Stimulated activated CD8-positive, alpha-beta memory T cell treated with anti-CD3 and anti-CD28 coated beads, Interleukin-15, amount 100 ng/mL, for 1 hour (primary cell): ENCODE measurements at places on chromosomes 5 and 9.

GRCh38 chr5:95520206-95520605, 34.6 kb downstream of the SKIC3 start:
- DNase-seq = no peak

- no peak for DNase-seq
These were observed 54.5 kb downstream of the ELL2 start for GRCh38 chr5:95907067-95907705.

DNA sequence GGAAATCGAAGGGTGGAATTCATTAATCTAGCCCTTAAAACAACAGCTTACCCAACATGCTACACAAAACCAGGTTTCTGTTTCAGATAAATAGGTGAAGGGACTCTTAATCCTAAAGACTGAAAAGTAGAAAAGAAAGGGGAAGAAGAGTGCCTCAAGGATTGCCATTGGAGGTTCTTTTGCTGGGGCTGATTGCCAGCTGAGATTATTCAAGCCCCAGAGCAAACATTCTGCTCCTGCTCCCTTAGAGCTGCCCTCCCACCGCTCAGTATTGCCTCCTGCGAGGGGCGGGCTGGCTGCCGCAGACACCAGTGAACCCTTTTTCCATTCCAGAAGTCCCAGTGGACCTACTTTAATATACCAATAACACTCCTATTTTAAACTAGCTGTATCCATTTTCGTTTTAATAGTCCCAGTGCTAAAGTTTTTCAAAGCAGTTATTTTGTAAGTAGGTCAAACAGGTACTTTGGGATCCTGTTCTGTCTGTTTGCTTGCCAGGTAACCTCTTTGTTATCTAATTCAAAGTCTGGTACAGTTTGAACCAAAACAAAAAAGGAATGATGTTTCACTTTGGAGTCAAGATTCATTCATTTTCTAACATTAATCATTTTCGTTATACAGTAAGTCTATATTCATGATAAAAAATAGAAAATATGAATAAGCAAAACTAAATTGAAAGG, 38.6 kb downstream of the HMGCS1 start:
- no peak for DNase-seq

GRCh38 chr9:32820322-32820721, 37.0 kb downstream of the TMEM215 start:
- no peak for DNase-seq

DNA sequence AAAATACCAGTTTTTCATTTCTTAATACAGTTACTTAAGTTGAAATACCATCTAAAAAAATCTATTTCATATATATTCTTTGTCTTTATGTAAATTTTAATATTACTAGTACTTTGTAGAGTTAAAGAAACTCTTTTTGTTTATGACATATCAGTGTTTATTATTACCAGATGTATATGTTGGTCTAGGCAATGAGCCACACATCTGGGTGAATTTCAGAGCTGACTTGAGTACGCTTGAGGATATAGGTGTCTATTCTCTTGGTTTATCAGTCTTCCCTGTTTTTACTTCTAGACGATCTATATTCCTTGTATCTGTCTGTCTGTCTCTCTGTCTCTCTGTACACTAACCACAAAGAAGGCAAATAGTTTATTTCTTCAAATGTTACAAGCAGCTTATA, 2.9 kb downstream of the SMAD5 start:
- DNase-seq = no peak

GRCh38 chr9:91503673-91504081, 80.0 kb upstream of the NFIL3 start:
- DNase-seq = no peak

- DNase-seq = no peak
These were observed 172.4 kb downstream of the HINT1 start for GRCh38 chr5:130992621-130993020.

GRCh38 chr5:32355686-32356085, 42.9 kb upstream of the MTMR12 start:
- no peak for DNase-seq

- DNase-seq = no peak
These were observed 25.3 kb downstream of the PNPLA7 start for GRCh38 chr9:137524981-137525317.

GRCh38 chr5:154627698-154628678, 127.2 kb upstream of the LARP1 start:
- DNase-seq = no peak

- no peak for DNase-seq
These were observed 333.3 kb downstream of the ARRDC3 start for GRCh38 chr5:91049800-91050199.

- DNase-seq = no peak
These were observed 342.4 kb downstream of the RASEF start for GRCh38 chr9:82720515-82720914.

DNA sequence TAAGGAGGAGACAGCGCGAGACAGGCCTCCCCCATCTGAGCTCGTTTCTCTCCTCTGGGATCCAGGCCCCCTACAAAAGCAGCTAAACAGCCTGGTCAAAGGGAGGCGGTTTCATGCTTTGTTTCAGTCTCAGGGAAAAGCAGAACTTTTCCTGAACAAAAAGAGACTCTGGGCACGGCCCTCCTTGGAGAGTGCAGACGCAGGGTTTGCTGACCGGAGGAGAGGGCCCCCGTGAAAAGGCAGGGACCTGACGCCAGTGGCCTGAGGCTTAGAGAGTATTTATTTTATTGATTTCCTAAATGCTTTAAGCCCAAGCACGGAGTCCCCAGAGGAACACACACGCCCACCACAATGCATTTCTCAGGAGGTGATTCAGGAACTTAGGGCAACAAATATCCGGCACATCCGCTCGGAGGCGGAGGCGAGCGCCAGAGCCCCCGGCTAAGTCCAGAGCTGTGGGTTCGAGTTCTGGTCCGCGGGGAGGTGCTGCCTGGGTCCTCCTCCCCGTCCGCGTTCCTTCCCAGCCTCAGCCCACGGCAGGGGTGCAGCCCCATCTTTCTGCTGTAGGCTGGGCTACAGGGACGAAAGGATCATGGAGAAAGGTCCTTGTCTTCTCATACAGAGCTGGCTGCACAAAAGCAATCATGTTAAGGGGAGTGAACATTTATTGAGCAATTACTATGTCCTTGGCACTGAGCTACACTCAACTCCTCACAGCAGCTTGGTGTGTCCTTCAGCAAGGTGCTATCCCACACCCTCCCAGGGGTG, 40.0 kb downstream of the PTGES start:
- no peak for DNase-seq

DNA sequence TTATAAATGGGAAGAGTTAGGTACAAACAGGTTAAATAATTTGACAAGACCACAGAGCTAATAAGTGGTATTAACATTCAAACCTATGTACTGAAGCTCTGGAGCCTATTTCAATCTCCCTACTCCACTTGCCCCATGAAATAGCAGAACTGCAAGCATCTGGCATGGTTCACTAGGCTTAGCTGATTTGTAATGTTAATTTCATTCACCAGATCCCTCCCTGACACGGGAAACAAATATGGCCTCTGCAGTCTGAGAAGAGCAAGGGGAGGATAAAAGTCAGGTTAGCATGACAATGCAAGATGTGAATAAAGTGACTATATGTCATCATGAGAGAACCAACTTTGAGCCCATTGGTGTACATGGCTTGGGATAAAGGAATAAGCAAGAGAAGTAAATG, 428.8 kb downstream of the BRINP1 start:
- no peak for DNase-seq

- no peak for DNase-seq
These were observed 7.8 kb downstream of the LCP2 start for GRCh38 chr5:170289764-170290163.

DNA sequence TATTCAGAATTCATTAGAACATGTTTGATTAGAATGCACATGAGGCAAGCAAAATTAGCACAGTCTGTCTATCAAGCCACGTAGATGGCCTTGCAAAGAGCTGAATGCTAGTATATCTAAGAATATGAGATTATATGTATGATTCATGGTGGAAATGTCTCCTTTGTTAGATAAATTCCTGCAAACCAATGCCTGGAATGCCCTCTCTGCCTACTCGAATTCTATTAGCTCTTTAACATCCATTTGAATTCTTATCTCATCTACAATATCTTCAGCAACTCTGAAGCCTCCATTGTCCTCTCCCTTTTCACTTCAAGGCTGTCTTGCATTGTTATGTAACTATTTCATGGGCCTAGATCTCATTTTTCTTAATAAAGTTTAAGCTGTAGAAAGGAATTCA, 205.5 kb downstream of the TMC1 start:
- no peak for DNase-seq

DNA sequence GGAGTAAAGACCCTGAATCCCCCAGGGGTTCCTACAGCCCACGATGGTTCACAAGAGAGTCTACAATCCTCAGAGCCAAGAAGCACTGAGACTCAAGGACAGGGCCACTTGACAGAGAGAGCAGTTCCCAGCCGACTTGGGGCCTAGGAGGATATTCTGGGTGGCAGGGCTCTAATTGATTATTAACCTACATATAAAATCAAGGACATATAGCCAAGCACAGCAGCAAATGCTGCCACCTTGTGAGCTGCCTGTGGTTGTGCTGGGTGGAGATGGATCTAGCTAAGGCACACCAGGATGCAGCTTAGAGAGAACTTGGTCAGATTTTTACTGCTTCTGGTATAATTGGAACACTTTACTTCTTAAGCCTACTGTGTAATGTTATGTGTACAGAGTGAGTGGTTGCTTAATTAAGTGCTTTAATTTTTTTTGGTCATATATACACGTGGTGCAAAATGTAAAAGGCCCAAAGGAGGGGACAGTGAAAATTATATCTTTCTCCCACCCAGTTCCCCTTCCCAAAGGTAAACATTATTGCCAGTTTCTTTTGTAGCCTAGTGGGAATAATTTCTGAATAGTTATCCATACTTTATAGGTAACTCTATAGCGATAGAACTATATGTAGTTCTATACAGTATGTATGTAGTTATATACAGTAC, 78.8 kb downstream of the F2RL2 start:
- peak; percentile 20 for DNase-seq

DNA sequence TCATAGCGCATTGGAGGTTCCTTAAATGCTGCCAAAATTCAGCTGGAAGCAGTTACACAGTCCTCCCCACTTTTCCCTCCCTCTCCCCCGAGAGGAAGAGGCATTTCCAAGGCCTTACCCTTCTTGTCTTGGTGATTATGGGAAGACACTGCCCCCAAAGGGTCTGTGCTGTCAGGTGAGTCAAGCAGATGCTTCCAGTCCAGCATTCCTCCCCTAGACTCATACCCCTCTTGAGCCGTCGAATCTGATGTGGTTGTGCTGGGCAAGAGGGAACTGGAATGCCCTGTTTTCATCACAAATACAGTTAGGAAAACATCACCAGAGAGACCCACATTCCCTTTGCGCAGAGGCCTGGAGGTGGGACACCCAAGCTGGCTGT, 107.2 kb downstream of the SEMA6A start:
- no peak for DNase-seq

DNA sequence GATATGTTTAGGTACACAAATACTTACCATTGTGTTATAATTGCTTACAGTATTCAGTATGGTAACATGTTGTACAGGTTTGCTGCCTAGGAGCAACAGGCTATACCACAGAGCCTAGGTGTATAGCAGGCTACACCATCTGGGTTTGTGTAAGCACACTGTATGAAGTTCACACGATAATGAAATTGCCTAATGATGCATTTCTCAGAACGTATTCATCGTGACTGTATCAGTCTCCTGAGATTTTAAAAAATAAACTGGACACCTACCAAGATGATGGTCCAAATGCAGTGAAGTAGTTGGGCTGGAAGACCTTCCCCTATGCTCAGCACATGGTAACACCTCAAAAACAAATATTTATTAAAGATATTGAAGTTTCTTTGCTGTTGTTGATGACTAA, 103.3 kb upstream of the NFIB start:
- DNase-seq = no peak

DNA sequence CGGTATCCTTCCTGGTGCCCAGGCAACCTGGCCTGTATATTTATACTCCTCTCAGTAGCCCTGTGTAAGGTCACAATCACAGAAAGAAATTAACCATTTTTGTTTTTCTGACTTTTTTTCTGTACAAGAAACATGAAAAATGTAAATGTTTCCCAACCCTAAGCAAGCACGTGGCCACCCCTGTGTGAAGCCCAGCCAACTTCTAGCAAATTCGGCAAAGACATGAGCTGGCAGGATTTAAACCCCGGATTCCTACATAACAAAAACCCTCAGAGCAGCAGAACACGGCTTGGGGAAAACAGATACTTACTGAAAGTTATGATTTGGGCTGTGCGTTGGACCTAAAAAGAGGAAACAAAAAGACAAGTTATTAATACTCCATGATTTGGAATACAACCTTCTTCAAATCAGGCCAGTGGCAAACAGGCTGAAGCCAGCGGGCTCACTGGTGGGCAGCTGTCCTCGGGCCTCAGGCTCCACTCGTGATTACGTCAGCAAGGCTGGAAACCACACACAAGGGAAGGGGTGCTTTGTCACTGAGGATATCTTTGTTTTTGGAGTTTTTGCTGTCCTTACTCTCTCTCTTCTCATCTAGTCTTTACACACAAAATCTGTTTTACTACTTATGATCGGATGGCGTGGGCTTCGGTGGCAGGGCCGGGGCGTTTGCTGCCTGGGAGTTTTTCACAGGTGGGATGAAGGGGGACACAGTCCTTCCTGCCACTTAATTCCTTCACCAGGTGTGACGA, 194.1 kb downstream of the ROR2 start:
- DNase-seq = no peak

GRCh38 chr9:89873801-89874200, 269.0 kb downstream of the GADD45G start:
- no peak for DNase-seq

GRCh38 chr5:152514827-152515397, 109.8 kb upstream of the NMUR2 start:
- no peak for DNase-seq

DNA sequence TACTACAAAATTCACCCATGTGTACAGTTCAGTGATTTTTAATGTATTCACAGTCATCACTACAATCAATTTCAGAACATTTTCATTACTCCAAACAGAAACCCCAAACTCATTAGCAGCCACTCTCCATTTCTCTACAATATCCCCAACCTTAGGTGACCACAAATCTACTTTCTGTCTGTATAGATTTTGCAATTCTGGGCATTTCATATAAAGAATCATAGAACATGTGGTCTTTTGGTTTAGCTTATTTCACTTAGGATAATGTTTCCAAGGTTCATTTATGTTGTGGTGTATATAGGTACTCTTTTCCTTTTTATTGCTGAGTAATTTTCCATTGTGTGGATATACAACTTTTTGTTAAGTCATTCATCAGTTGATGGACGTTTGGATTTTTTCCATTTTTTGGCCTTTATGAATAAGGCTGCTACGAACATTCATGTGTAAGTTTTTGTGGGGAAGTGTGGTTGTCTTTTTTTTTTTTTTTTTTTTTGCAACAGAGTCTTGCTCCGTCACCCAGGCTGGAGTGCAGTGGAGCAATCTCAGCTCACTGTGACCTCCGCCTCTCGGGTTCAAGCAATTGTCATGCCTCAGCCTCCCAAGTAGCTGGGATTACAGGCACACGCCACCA, 54.5 kb downstream of the DOCK8 start:
- DNase-seq = no peak

GRCh38 chr5:169367861-169368260, 66.9 kb upstream of the SLIT3 start:
- DNase-seq = no peak

DNA sequence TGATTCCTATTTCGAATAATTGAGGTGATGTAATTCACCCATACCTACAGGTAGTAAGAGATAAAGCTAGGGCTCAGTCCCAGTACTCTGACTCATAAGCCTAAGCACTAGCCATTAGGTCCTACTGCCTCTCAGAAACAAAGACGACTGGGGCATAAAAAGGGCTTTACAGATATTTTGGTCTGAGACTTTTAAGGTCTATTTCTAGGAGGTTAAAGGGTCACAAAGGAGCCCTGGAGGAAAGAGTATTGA, 69.8 kb downstream of the SGCD start:
- no peak for DNase-seq

GRCh38 chr9:23630488-23630887, 195.6 kb downstream of the ELAVL2 start:
- DNase-seq = no peak
